ENCODE measurements at places on chromosomes 7 and 10. TPM values are rescaled to one million over a fixed set of nuclear protein-coding genes. Genes with fewer than 3 reads are reported as not detected.

The CYP3A5 gene
- 7.2 TPM for total RNA-seq

The TMEM72 gene
- 8.0 TPM for total RNA-seq

DNA sequence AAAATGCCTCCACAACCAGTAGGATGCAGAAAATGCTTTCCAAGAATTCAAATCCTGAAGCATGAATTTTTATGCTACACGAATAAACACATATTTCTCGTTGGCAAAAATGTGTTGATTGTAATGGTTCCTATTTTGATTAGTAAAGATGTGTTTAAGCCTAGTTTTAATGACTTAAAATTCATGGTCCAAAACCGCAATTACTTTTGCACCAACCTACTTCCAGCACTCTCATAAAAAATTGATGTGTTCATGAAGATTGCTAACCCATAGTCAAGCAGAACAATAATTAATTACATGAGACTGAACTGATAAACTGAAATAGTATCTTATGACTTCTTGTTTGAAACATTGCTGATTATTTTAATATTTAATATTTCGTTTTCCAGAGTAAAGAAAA, 828.8 kb downstream of the CCSER2 start:
- H3K4me1 ChIP-seq, result no peaks in the 10 kb centered on the region
- H3K4me3 ChIP-seq, result no peak overlapping the region
- no peaks in the 10 kb centered on the region for H3K36me3 ChIP-seq
- H3K27me3 ChIP-seq, result no peaks in the 10 kb centered on the region
- DNase-seq, result no peak

GRCh38 chr7:17021205-17021604, 139.4 kb upstream of the AGR3 start:
- H3K4me3 ChIP-seq, result no peak overlapping the region
- no peak for DNase-seq
- H3K27me3 ChIP-seq, result no peaks in the 10 kb centered on the region
- no peak overlapping the region for H3K27ac ChIP-seq
- no peaks in the 10 kb centered on the region for H3K36me3 ChIP-seq
- no peaks in the 10 kb centered on the region for H3K4me1 ChIP-seq

DNA sequence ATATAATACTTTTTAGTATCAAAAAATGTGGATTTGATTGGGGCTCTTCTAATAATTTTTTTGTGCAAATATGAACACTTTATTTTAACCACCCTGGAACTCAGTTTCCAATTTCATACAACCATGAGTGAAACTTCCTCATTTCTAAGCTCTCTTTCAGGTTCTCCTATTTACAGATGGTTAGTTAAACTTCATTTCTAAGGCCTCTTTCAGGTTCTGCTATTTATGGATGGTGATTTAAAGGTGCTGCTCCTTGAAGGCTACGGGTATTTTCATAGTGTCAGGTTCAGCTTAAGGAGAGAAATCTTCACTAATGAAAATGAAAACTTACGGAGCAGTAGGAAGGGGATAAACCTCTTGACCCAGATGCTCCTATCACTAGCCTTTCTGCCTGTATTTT, 568.3 kb downstream of the KIF20B start:
- DNase-seq, result no peak
- no peak overlapping the region for H3K4me3 ChIP-seq
- no peaks in the 10 kb centered on the region for H3K36me3 ChIP-seq
- H3K27ac ChIP-seq, result no peak overlapping the region
- H3K27me3 ChIP-seq, result no peaks in the 10 kb centered on the region
- no peaks in the 10 kb centered on the region for H3K4me1 ChIP-seq
